ENCODE measurements at places on chromosomes 11 and 22.

DNA sequence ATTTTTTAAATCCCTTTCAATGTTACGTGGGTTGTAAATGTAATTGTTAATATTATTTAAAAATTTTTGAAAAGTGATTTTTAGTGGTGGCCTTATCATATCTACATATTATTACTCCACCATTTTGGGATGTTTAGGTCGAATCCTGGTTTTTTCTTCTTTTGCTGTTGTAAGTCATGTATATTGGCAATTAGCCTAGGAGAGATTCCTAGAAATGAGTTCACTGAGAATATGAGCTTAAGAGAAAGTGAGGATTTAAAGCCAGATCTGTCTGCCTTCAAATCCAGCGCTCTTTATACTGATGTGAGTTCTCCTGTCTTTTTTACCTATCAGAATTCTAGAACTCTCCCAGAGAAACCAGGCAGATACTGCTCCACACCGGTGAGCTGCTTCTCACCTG is 56.1 kb downstream of the PTPRJ start:
- DNase-seq: no peak

GRCh38 chr11:3903207-3903896 is 47.9 kb downstream of the STIM1 start:
- no peak for DNase-seq

GRCh38 chr22:38239101-38239761 is 33.6 kb downstream of the TMEM184B start:
- DNase-seq: no peak

DNA sequence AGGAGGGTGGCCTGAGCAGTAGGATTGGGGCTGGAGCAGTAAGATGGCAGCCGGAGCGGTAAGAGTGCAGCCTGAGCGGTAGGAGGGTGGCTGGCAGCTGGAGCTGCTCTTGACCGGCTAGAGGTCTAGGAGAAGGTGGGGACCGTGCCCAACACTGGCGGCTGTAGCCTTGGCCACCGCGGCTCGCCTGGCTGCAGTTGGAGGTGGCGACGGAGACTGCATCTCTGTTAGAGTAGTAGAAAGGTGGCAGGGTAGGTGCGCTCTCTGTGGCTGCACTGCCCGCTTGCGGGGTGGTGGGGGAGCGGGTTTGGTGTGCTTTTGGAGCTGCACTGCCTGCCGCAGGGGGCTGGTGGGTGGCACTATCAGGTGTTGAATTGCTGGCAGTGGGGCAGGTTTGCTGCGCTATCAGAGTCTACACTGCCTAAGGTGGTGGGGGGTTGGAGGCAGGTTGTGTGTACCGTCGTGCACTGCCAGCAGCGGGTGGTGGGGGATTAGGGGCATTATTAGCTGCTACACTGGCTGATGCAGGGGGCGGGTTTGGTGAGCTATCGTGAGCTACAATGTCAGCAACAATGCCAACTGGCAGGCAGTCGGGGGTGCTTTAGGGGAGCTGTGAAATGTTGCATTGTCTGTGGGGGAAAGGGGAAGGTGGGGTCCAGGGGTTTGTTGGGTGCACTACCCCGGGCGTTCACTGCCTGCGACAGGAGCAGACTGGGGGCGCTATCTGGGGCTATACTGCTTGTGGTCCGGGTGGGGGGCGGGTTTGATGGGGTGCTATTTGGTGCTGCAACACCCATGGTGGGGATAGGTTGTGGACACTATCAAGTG is 4461.3 kb upstream of the OR11H1 start:
- DNase-seq: no peak

DNA sequence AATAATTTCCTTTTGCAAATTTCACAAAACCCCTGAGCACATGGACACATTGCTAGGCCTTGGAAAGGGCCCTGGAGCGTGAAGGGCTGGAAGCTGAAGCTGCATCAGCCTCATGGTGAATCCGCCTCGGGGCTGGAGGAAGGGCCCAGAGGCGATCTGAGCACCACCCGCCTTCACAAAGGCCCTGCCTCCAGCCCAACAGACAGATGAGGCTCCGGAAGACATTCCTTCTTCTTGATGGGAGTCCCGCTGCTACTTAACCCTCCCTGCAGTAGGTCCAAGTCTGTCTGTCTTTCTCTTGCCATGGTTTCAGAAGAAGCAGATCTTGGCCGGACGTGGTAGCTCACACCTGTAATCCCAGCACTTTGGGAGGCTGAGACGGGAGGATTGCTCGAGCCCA is 16.5 kb downstream of the ARRB1 start:
- DNase-seq: no peak

GRCh38 chr11:9571071-9571762 is 2.3 kb upstream of the WEE1 start:
- DNase-seq: no peak

DNA sequence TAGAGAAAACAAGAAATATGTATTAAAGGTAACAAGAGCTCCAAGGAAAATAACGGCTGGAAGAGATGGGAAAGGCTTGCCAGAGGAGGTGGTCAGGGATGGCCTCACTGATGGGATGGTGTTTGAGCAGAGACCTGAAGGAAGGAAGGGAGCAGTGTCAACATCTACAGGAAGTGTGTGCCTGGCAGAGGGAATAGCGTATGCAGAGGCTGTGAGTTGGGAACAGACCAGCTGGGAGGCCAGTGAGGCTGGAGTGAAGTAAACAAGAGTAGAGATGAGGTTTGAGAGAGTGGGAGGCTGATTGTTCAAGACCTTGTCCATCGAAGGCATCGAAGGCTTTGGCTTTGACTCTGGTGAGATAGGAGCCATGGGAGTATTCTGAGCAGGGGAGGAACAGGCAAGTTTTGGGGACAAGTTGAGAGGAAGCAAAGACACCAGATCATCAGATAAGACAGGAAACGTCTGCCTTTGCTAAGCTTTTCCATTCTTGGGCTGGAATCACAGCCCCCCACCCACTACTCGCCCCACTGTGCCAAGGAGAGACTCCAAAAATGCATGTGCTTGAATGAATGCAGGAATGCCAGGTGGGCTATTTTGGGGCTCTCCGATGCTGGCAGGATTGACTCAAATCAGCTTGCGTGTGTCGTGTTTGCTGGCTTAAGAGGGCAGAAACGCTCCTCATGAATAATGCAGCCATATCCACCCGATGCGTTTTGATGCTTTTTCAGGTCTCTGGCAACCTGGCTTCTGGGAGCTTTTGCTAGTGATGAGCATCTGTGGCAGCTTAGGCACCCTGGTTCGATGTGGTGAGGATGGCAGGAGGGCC is 7.2 kb downstream of the SGSM1 start:
- no peak for DNase-seq

- peak; percentile 25 for DNase-seq
Observed at GRCh38 chr22:32528984-32529982, 54.7 kb downstream of the FBXO7 start.

GRCh38 chr11:114816791-114817190 is 138.5 kb downstream of the NXPE2 start:
- DNase-seq: no peak

GRCh38 chr11:114256176-114256966 is 39.8 kb upstream of the NNMT start:
- no peak for DNase-seq

GRCh38 chr11:47891886-47892285 is 43.7 kb upstream of the NUP160 start:
- no peak for DNase-seq

GRCh38 chr11:88979641-88980040 is 86.1 kb downstream of the GRM5 start:
- no peak for DNase-seq

- DNase-seq: peak; percentile 31
Observed at GRCh38 chr11:13134886-13135285, 125.8 kb downstream of the RASSF10 start.

GRCh38 chr11:64745189-64745520 is 1.2 kb upstream of the RASGRP2 start:
- DNase-seq: no peak

DNA sequence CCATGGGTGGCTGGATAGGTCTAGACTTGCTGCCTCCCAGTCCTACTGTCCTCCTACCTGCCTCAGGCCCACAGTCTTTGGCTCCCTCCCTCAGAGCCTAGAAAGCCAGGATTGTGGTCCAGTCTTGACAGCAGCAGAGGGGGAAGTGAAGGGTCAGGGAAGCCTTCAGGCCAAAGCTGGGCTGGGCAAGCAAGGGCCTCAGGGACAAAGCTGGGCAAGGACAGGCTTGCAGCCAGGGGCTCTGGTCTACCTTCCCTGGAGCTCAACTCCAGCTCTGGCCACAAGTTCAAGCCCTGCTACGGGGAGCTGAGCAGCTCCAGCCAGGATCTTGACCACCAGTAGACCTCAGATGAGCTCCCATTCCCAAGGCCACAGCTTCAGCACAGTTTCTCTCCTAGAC is 14.9 kb downstream of the LMO1 start:
- no peak for DNase-seq

DNA sequence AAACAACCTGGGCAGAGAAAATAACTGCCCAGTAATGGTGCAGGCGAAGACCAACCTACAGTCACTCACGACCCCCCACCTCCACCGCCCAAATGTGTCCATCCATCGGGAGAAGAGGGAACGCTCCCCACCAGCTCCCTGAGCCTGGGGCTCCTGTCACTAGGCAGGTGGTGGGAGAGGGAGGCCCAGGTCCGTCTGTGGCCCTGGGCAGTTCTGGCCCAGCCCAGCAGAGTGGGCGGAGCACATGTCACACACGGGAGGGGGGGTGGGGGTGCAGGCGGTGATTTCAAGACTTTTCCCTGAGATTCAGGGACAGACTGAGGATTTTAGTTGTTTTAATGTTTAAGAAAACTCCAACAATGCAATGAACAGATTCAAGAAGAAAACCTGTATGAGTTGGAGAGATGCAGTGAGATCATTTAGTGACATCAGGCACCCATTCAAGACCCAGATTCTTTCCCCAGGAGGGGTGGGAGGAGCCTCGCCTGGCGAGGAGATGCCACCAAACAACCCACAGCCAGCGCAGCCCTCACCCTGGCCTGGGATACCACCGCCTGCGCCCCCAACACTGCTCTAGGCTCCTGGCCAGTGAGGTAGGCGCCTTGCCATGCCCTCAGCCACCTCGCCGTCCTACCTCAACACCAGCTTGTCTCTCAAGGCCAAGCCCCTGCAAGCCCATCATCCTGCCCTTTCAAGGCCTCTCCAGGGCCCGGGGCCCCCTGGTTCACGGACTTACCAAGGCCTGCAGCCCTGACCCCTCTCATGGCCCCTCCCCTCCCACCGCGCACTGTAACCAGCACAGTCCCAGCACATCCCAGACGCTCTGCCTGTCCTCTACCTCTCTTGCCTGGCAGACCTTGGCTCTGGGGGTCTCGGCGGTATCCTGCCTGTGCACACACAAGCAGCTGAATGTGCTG is 36.8 kb downstream of the TBX1 start:
- DNase-seq: no peak

DNA sequence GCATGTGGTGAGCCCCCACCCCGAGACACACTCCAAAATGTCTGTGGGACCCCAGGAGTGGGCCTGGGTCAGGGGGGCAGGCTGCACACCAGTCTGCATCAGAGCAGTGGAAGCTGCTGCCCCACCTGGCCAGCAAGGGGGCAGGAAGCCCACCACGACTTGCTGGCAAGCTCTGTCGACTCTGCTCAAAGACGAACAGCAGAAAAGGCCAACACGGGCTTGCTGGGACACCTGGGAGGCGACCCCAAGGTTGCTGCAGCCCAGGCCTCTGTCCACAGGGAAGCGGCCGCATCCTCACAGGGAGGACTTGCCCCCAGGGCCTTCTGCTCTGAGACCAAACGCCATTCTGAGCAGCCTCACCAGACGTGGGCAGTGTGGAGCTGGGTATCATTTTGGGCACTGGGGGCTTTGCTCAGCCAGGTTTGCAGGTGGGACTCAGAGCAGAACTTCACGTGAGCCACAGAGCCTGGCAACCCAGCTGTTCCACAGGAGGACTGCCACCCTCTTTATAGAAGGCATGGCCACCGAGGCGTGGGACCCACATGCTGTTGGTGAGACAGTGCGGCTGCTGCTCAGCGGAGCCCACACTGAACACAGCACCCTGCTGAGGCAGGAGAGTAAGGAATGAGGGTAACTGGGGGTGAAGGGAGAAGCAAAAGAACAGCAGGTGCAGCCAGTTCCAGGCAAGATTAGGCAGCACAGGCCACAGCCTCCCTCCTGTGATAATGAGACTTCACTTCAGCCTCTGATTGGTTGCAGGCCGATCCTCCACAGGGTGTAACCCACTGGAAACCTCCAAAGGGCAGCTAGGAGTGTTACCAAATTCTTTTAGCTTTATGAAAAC is 11.0 kb downstream of the IL17REL start:
- no peak for DNase-seq

DNA sequence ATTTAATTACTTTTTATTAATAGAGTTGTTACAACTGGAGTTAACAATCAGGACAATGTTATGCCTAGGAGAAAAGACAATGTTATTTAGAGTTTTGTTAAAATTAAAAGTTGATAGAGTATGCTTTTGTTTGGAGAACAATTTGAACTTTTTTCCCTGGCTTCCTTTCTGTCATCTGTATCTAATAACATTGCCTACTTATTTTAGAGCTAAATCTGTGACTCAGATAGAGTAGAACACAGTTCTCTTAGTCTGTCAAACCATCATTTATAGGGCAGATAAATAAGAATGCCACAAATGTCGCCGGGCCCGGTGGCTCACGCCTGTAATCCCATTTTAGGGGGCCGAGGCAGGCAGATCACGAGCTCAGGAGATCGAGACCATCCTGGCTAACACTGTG is 28.9 kb upstream of the YAP1 start:
- no peak for DNase-seq

GRCh38 chr11:72573855-72574445 is 100.3 kb downstream of the PDE2A start:
- DNase-seq: no peak

DNA sequence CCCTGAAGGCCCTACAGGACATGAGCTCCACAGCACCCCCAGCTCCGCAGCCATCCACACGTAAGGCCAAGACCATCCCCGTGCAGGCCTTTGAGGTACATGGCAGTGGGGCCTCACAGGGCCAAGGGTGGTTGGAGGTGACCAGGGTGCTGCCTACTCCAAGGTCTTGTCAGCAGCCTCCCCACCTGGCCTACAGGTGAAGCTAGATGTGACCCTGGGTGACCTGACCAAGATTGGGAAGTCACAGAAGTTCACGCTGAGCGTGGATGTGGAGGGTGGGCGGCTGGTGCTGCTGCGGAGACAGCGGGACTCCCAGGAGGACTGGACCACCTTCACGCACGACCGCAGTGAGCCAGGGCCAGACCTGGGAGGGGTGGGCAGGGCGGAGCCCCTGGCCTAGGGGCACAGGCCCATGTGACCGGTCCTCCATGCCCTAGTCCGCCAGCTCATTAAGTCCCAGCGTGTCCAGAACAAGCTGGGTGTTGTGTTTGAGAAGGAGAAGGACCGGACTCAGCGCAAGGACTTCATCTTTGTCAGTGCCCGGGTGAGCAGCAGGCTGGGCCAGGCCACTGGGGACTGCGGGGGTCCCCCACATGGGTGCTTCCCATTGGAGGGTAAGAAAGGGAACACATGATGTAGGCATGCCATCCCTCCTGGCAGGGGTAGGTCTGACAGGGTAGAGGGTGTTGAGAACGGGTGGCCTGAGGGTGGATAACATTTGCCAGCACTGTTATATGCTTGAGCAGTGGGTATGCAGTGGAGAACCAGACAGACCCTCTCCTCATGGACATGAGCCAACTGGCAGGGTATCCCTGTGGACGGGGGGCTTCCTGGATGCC is 5.6 kb downstream of the INPPL1 start:
- no peak for DNase-seq

DNA sequence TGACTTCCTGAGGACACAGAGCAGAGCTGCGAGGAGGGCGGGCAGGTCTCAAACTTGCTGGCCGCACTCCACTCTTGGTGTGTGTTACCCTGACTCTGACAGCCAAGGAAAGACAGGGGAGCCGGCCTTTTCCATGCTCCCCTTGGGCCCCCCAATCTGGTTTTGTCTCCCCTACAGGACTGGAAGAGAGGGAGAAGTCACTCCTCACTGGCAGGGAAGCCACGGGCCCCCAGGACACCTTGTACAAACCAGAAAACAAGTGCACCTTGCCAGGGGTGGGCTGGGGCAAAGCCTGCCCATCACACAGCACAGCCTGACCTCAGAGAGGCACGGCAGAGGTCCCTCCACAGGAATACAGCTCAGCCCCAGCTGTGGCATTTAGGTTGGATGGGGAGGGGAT is 20.2 kb downstream of the CBX7 start:
- no peak for DNase-seq
